ENCODE measurements at places on chromosomes 16 and 17.

GRCh38 chr17:7440113-7440833, 961 bp downstream of the FGF11 start:
- no peak for DNase-seq

- DNase-seq: no peak
These were observed 857 bp downstream of the TMC8 start for GRCh38 chr17:78131172-78132083.

- no peak for DNase-seq
These were observed 9.0 kb downstream of the NTAN1 start for GRCh38 chr16:15046692-15047376.

DNA sequence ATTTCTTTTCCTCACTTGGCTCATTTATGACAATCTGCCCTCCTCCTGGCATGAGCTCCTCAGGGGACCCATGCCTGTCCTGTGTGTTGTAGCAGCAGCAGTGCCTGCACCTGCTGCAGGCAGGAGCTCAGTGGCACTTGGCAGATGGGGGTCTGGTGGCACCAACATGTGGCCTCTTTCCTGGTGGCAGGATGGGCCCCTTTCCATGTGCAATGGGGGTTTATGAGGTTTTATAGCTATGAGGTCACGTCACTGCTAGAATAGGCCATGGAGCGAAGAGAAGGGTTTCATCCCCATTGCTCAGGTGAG, 7.0 kb downstream of the ADCY7 start:
- DNase-seq: no peak

DNA sequence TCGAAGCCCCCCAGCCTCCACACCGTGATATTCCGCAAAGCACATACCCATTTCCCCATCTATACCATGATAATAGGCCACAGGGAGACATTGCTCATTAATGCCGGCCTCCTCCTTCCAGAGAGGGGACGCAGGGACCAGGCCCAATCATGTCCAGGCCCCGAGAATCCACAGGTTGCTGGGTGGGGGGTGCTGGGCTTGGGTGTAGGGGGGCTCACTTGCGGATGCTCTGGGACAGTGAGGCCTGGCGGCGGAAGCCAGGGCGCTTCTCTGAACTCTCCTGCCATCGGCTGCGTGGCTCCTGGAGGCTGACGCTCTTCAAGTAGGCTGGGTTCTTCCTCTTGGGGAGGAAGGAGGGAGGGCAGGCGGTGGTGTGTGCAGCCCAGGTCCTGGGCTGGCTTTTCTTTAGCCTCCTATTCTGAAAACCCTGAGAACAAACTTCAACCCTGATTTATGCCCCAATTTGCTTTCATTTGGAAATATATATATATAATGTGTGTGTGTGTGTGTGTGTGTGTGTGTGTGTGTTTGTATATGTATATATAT, 12.2 kb downstream of the AANAT start:
- no peak for DNase-seq

- no peak for DNase-seq
These were observed 24.8 kb upstream of the PIK3R6 start for GRCh38 chr17:8892338-8892690.

DNA sequence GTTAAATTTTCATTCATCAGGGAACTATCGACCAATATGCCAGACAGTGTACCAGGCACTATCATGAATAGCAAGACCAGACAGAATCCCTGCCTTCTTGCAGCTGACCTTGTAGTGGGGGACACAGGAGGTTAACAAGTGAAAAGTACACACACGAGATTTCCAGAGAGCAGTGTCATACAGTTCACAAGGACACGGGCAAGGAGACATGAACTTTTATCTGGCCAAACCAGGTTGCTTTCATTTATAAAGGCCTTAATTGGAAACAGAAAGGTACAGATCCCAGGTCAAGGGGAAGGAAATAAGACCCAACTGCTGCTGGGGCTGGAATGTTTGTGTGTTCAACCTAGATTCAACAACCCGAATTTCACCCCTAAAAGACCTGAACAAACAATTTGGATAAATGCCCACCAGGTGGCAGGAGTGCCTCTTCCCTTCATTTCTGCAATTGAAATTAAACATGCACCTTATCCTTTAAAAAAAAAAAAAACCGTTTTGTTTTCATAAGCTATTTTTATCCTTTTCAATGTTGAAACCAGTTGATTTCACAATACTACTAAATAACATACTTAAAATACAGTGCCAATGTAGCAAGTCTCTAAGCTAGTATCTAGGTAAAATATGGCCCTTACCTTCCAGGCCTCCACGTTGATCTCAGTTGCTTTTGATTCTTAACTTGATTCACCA, 65.9 kb downstream of the EMP2 start:
- DNase-seq: no peak
